Glutamatergic neuron (in vitro differentiated cells): ENCODE measurements at places on chromosomes 1 and 21.

DNA sequence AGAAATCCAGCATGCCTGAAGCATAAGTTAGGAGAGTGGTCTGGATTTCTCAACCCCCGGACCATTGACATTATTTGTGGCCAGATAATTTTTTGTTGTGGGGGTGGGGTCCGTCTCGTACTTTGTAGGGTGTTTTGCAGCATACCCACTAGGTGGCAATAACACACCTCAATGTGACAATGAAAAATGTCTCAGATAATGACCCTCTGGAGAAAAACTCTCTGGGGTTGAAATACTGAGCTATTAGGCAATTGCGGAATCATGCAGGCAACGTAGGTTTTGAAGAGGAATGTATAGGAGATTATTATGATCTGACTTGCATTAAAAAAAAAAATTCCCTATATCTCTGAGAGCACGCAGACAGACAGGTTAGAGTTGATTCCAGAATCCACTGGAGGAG is 25.3 kb upstream of the RRP15 start:
- no peak for DNase-seq

GRCh38 chr1:35600593-35600992 is 27.5 kb downstream of the TFAP2E start:
- no peak for DNase-seq

DNA sequence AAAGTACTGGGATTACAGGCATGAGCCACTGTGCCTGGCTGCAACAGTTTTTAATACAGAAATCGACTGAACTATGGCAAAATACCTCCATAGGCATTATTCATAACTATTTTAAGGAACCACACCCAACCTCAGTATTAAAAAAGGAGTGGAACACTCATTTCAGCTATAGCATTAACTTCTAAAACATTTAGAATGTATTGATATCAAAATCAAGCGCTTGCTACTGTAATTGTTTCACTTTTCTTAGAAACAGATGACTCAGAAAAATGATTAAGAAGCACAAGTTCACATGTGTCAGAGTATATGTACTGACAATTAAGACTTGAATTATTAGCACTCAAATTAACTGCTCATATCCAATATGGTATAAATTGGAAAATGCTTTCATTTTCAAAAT is 15.1 kb downstream of the AIDA start:
- DNase-seq, result no peak

GRCh38 chr1:28172713-28173150 is 3.8 kb downstream of the PTAFR start:
- no peak for DNase-seq

DNA sequence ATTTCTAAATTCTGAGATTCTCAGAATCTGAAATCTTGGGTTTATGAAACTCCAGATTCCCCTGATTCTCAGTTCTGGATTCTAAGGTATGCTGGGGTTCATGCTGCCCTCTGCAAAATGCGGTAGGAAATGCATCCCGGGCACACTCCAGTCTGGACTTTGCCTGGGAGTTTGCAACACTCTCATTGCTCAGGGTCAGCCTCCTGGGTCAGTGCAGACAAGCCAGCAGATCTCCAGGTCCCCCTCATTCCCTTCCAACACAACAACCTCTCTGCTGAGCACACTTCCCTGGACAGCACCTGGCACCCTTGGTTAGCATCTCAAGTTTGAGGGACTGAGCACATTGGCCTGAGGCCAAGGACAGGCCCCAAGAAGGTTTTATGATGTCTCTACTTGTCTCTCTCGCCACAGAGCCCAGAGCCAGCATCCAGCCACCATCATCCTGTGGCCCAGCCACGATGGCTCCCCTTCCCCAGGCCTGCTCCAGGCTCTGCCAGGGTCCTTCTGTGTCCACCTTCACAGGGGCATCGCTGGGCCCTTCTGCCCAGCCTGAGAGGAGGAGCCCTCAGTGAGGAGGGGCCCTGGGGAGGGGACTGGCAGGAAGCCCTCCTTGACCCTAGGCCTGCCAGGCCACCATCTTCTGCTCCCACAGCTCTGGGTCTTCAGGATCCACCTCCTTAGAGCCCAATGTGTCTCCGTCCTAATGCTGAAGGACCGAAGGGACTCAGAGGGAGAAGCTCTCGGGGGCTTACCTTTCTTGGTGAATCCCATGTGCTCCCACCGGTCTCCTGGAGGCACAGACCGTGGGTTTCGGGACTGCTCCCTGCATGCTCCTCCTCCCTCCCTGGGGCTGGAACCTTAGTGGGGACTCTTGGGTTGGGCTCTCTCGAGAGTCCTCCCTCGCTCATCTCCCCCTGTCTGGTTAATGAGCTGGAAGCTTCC is 550.7 kb downstream of the PTPRU start:
- no peak for DNase-seq

DNA sequence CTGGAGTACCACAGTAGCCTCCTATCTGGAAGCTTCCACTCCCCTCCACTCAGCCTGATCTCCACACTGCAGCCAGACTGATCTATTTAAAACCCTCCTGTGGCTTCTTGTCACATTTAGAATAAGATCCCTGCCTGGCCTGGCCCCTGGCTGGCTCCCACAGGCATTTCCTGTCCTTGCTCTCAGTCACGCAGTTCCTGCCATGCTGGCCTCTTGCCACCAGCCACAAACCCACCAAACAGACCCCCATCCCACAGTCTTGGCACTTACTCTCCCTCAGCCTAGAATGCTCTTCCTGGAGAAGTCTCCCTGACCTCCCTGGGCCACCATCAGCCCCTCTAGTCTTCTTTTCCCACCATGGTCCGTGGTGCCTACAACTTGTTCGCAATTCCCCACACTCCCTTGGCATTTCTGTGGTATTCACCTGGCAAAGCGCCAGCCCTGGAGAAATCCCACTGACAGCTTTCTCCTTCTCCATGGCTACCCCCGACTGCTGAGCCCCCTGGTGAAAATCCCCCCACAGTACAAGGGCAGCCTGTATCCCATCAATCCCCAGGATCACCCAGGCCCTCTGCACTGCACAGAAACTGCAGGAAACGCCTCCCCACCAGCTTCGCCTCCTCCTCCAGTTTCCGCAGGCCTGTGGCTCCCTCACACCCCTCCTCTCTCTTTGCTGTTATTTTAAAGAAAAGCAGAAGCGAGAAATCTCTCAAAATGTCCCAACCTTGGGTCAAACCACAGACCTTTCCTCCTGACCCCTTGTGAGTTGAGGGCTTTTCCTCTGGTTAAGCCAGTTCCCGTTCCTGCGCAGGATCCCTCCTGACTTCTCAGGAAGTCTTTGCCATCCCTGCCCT is 94.5 kb downstream of the SYT2 start:
- DNase-seq, result no peak
